ENCODE measurements at places on chromosomes 6 and 20.

GRCh38 chr6:45420083-45420908 lies 42.6 kb upstream of the SUPT3H start:
- peak; percentile 64 for DNase-seq

DNA sequence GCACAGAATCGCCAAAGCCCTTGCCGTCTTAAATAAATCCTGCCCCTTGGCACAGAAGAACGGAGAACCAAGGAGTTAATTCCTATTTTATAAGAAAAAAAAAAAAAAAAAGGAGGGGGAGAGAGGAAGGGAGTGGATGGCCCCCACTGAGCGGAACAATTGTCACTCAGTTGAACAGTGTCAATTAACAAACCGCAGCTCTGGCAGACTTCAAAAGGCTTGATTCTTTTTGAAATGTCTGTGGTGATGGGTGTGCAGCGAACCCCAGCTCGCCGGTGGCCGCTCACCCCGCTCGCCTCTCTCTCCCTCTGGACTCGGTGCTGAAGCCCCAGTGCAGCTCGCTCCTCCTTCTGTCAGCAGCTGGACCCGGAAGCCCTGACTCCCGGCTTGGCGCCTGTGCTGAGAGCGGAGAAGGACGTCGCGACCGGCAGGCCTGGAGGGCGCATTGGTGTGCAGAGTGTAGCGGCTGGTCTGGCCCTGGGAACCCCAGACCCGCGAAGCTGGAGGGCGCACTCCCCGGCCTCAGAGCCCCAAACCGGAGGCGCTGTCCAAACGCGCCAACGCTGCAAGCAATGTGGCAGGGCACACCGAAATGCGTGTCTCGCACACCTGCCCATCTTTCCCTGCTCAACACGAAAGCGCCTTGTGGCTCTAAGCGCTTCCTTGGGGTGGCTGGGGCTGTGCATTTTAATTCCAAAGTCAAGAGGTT lies 3.4 kb downstream of the LINC00237 start:
- DNase-seq = peak; percentile 46

GRCh38 chr6:135902756-135903331 lies 51.3 kb downstream of the PDE7B start:
- DNase-seq = no peak

DNA sequence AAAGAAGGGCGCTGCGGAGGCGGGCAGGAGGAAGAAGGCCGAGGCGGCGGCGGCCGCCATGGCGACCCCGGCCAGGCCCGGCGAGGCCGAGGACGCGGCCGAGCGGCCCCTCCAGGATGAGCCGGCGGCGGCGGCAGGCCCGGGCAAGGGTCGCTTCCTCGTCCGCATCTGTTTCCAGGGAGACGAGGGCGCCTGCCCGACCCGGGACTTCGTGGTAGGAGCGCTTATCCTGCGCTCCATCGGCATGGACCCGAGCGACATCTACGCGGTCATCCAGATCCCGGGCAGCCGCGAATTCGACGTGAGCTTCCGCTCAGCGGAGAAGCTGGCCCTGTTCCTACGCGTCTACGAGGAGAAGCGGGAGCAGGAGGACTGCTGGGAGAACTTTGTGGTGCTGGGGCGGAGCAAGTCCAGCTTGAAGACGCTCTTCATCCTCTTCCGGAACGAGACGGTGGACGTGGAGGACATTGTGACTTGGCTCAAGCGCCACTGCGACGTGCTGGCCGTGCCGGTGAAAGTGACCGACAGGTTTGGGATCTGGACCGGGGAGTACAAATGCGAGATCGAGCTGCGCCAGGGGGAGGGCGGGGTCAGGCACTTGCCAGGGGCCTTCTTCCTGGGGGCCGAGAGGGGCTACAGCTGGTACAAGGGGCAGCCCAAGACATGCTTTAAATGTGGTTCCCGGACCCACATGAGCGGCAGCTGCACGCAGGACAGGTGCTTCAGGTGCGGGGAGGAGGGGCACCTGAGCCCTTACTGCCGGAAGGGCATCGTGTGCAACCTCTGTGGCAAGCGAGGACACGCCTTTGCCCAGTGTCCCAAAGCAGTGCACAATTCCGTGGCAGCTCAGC lies 780 bp downstream of the ZCCHC3 start:
- peak; percentile 84 for DNase-seq

GRCh38 chr6:148907573-148907972 lies 160.7 kb downstream of the UST start:
- no peak for DNase-seq

- DNase-seq = peak; percentile 52
These were observed 1.3 kb downstream of the MAN1A1 start for GRCh38 chr6:119348096-119348747.

GRCh38 chr6:166718516-166718915 lies 91.5 kb upstream of the RPS6KA2 start:
- peak; percentile 84 for DNase-seq

DNA sequence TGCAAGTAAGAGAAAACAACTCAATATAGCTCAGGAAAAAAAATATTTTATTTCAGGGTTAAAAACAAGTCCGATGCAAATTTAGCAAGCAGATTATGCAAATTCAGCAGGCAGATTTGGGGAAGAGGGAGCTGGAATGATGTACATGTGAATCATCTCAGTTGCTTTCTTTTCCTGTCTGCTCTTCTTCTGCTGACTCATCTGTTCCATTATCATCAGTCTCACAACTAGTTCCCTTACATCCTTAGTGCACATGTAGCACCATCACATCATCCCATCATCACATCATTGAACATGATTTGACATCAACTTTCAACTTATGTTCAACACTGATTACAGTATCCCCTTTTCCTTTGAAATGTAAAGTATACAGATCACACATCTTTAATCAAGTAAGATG lies 11.5 kb upstream of the DEFB113 start:
- DNase-seq = no peak

DNA sequence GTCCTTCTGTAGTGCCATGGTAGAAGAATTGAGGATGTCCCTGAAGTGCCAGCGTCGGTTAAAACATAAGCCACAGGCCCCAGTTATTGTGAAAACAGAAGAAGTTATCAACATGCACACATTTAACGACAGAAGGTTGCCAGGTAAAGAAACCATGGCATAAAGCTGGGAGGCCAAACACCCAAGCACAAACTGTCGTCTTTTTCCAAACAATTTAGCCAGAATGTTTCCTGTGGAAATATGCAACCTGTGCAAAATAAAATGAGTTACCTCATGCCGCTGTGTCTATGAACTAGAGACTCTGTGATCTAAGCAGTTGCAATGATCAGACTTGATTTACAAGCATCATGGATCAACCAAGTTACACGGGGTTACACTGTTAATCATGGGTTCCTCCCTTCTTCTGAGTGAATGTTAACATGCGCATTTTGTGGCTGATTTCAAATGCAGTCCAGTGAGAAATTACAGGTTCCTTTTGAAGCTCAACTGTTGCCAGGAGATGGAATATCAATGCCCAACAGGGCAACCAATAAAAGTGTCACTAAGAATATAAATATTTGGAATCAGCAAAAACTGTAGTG lies 674.9 kb downstream of the GRIK2 start:
- DNase-seq = no peak

- DNase-seq = peak; percentile 44
These were observed at the start of gene SIGLEC1 for GRCh38 chr20:3712279-3712873. Gene SIGLEC1, minus strand, starts transcription at chr20:3712600. Its CDS starts 5,472 bp downstream, at chr20:3707128.

- DNase-seq = peak; percentile 77
These were observed 23.0 kb downstream of the ZBP1 start for GRCh38 chr20:57596998-57597939.

GRCh38 chr6:135411339-135411738 lies 86.2 kb downstream of the AHI1 start:
- peak; percentile 36 for DNase-seq

DNA sequence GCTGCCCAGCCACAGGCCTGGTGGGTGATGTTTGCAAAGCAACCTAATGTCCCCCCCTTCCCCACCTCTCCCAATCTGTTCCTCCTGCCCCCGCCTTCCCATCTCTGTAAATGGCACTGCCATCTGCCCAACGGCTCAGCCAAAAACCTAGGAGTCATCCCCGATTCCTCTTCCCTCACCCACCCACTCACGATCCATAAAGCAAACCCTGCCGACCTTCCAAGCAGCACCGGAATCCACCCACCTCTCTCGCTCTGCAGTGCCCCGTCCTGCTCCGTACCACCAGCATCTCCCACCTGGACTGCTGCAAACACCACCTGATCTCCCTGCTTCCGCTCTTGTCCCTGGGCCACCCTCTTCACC lies 37.6 kb downstream of the SULF2 start:
- DNase-seq = no peak

DNA sequence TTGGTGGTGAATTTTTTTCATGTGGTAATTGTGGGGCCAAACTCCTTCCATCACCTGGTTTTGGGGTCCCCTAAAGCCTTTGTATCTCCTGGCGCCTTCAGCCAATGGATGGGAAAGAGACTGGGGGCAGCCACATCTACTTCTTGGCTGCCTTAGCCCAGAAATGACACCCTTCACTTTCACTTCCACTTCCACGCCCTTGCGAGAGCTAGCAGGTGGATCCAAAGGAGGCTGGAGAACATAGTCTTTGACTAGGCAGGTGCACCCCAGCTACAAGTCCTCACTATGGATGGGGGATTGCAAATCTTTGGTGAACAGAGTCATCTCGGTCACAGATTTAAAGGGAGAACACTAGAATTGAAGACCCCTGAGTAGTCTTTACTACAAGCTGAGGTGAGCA lies 70.8 kb downstream of the NDUFAF5 start:
- no peak for DNase-seq

GRCh38 chr20:46546298-46546697 lies 4.2 kb downstream of the OCSTAMP start:
- DNase-seq = no peak

DNA sequence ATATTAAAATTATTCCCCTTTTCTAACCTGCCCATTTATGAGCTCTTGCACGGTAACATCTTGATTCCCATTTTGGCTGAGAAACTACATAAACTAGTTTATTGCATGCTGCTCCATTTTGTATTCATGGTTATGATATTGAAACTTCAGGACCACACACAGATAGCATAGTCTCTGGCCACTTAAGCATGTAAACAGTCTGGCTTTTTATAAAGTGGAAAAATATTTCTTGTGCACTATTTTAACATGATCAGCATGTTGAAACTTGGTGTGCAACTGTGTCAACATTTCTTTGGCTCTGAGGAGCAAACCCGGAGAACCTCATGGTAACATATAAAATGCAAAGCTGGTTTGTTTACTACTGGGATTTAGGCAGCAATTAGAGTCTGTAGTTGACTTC lies 70.7 kb downstream of the SLX4IP start:
- no peak for DNase-seq

DNA sequence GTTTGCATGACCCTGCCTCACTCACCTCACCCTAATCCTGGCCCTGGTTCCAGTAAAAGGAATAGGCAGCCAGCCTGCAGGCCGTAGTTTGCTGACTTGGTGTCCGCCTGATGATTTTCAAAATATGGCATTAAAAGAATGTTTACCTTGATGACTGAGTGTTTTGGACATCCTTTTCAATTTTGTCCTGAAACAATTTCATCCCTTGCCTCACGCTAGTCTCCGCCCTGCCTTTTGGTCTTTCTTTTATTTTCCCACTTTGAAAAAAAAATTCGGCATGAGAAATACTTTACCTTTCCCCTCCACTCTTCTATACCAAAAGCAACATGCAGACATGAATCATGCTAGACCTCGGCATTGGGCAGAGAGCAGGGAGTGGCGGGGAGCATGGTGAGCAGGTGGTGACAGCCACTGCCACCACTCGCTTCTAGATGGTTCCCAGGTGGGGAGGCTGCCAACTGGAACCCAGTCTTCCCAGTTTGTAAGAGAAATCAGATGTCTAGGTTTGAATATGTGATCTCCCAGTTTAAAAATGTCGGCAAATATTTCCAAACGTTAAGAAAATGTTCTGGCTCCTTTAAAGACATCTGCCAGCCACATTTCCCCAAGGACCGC lies 9.4 kb downstream of the CD40 start:
- no peak for DNase-seq

GRCh38 chr6:40825102-40825501 lies 213.9 kb downstream of the UNC5CL start:
- DNase-seq = no peak

DNA sequence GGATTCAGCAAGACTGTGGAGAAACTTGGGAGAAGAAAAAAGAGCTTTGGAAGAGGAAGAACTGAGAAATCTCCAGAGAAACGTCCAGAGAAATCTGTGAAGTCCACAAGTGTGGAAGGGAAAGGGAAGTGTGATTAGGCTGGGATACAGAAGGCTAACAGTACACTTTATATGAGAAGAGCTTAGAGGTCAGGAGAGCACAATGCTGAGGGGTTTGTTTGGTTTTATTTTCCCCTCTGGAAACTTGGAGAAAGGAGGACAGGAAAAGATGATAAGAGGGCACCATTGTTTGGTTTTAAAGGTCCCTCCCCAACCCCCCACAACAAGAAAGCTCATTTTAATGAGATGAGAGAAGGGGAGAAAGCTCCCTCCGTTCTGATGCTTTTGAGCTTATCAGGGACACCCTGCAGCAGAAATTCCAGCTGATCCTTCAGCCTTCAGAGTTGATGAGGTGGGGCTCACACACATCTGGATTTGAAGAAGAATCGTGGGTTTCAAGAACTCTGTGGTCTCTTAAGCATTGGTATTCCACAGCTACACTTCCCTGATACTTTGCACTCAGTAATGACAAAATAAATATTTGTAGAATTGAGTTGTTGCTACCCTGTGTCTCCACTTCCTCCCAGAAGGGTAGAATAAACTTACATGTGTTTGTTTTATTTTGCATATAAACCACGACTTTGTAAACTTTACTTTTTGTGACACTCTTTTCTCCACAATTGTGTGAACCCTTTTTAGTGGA lies 1.9 kb downstream of the NT5E start:
- no peak for DNase-seq

- DNase-seq = peak; percentile 16
These were observed 38.8 kb downstream of the MRS2 start for GRCh38 chr6:24441599-24441904.

GRCh38 chr6:106084989-106085691 lies 996 bp upstream of the PRDM1 start:
- no peak for DNase-seq

GRCh38 chr20:47224300-47224791 lies 132.2 kb downstream of the ZMYND8 start:
- DNase-seq = no peak

- peak; percentile 49 for DNase-seq
These were observed 828 bp upstream of the DSTN start for GRCh38 chr20:17568972-17569521.

- no peak for DNase-seq
These were observed 17.0 kb downstream of the TGM6 start for GRCh38 chr20:2397595-2398145.

DNA sequence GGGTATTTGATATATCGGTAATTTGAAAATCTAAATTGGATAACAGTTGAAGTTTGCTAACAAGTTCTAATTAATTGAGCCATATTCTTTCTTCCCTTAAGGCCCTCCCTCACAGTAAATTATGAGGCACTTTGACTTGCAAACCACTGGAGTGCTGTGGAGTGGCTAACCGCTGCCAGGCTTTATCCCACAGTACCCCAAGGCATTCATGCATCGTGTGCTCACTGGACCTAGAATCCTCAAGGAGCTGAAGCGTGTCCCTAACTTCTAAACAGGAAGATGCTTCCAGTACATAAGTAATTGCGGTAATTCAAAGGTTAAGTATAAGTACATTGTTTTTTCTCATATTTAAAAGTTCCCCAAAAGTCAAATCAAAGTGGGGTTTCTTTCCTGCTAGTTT lies 499.9 kb downstream of the TFAP2A start:
- DNase-seq = no peak

GRCh38 chr6:157556144-157556645 lies 175.2 kb downstream of the ZDHHC14 start:
- DNase-seq = no peak

Data from hematopoietic multipotent progenitor cell treated with erythropoietin and hydrocortisone succinate and interleukin-3 and kit ligand, for 4 days (in vitro differentiated cells).